ENCODE measurements at places on chromosomes 5 and 9.

DNA sequence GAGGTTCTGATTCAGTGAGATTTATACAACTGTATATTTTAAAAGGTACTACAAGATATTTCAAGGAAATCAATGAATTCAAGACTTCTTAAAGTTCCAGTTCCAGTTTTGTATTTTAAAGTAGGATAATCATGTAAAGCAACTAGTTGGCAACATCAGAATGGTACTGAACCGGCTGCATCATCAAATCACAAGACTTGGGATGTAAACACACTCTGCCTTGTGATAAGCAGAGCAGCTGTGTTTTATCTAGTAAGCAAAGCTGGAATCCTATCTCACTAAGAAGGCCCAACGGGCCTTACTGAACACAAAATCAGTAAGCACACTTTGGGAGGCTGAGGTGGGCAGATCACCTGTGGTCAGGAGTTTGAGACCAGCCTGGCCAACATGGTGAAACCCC lies 327.2 kb upstream of the NREP start:
- no peak for DNase-seq

GRCh38 chr5:16271851-16272250 lies 92.3 kb upstream of the MARCHF11 start:
- no peak for DNase-seq

DNA sequence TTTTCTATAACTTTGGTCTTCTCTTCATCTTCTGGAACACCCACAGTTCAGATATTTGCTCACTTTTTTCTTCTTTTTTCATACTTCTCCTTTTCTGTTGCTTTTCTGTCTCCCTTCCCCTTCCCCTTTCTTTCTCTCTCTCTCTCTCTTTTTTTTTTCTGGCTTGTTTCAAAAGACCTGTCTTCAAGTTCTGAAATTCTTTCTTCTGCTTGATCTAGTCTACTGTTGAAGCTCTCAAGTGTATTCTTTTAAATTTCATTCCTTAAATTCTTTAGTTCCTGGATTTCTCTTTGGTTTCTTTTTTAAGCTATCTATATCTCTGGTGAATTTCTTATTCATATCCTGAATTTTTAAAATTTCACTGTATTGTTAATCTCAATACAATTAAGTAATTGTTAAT lies 11.2 kb downstream of the ALG2 start:
- no peak for DNase-seq

DNA sequence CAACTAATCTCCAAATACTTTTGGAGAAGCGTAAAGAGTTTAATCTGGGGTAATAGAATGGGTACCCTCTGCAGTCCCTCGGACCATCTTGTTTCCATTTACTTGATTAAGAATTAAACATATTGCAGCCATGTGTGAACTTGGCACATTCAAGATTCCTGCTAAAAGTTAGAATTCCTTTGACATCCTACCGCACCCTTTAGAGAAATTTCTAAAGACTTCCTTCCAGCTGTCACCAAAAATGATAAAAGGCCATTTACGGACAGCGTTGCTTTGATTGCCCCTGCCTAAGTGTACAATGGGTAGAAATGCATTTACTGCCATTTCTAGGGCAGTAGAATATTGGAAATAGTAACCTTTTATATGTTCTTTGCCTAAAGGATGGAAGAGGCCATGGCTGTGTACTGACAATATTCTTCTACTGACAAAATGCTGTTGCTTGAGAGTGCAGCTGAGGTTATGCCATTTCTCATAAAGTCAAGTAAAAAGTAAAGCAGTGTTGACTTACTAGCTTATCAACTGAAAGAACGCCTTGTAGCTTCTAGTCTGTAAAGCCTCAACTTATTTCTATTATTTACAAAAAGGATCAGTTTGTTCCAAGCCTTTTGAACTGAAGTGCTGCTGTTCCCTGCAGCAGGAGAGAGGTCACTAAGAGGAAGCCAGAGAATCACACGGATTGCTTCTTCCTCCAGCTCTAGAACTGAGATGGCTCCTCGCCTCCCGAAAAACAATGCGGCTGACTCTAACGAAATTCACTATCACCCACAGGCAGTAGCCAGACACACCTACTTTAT lies 139.8 kb upstream of the BASP1 start:
- no peak for DNase-seq

GRCh38 chr5:143064676-143065075 lies 294.5 kb downstream of the ARHGAP26 start:
- DNase-seq, result no peak

- DNase-seq, result no peak
These were observed 9.1 kb downstream of the NDFIP1 start for GRCh38 chr5:142117579-142118151.

GRCh38 chr5:176743136-176743861 lies 67.1 kb upstream of the UNC5A start:
- DNase-seq, result no peak

- no peak for DNase-seq
These were observed 25.7 kb downstream of the PUM3 start for GRCh38 chr9:2817999-2818803.

GRCh38 chr9:37905131-37905505 lies 1.2 kb upstream of the SLC25A51 start:
- DNase-seq, result no peak

DNA sequence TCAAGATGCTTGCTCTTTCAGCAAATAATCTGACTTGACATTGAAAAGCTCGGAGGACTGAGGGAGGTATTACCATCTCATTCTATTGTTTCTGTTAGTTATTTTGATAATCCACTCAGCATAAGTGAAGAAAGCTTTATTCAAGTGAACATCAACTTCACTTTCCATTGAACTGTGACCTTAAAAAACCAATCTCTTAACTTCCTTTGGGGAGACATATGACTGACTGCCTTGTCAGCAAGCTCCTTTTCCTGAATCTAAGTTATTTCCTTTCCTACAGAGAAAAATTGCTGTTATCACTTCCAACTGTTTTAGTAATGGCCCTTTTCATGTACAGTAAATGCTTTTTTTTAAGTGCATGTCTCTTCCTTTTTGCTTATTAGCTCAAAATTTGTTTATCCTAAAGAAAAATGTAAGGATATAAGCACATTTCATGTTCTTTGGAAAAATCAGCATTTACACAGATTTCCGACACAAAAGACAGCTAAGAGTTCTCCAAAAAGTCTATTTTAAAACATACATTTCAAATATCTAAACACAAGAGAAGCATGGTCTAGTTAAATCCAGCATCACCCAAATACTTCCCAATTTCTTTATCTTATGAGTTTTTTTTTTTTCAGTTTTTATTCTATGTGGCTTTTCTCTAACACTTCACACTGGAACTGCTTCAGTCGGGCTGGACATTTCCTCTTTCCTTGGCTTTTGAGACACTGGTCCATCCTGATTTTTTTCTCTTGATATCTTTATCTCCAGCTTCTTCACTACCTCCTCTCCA lies 117.9 kb upstream of the DAB2 start:
- no peak for DNase-seq

DNA sequence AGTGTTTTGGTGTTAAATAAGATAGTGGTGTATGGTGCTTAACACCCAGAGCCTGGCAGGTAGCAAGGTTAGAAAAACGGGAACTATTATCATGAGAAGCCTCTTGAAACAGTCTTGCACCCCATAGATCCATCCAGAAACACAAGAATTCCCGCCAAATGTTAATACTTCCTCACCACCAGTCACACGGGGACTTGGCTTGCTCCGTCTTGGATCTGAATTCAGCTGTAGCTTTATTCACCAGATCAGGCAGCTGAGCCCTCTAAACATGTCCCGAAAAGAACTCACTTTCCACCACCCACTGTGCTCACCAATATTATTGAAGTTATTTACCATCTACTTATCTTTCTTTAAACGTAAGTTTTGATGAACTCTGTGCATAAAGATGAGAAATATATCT lies 101.6 kb upstream of the PTPN3 start:
- no peak for DNase-seq

- DNase-seq, result no peak
These were observed 12.0 kb upstream of the RXRA start for GRCh38 chr9:134314039-134314949.

DNA sequence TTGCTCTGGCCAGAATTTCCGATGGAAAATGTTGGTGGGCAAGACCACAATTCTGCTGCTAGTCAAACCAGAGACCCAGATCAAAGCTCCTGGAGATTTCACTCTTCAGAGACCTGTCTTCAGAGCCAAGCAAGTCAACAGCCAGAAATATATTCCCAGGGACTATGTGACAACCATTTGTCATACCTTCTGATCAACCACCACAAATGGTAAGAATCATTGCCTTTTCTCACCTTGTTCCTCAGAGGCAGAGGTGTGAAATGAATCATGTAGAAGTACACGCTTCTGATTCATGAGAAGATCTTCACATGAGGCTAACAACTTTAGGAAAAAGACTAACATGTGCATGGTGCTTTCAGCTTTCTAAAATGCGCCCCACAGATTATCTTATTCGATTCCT lies 53.5 kb downstream of the SUSD1 start:
- no peak for DNase-seq

DNA sequence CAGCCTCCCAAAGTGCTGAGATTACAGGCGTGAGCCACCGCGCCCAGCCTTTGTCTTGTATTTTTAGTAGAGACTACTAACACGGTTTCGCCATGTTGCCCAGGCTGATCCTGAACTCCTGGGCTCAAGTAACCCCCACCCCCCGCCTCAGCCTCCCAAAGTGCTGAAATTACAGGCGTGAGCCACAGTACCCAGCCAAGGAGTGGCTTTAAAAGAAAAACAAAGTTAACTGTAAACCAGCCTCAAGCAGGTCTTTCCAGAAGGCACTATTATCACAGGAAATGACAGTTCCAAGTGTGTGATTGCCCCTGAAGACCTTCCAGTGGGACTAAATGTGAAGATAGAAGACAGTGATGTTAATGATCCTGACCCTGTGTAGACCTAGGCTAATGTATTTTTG lies 31.1 kb downstream of the SIL1 start:
- DNase-seq, result no peak

DNA sequence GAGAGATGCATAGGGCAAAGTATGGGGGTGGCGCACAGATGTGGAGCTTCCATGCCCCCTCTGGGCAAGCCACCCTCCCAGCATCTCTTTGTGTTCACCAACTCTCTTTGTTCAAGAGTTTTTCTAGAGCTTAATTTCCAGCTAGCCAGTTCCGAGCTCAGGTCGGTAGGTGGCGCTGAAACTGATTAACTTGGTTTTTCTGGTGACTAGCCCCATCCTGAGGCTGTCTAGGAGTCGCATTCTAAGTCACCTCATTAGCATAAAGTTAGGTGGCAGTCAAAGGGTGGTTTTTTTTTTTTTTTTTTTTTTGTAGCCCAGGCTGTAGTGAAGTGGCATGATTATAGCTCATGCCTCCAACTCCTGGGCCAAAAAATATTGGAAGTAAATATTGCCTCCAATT lies 476.4 kb downstream of the KDM4C start:
- no peak for DNase-seq

DNA sequence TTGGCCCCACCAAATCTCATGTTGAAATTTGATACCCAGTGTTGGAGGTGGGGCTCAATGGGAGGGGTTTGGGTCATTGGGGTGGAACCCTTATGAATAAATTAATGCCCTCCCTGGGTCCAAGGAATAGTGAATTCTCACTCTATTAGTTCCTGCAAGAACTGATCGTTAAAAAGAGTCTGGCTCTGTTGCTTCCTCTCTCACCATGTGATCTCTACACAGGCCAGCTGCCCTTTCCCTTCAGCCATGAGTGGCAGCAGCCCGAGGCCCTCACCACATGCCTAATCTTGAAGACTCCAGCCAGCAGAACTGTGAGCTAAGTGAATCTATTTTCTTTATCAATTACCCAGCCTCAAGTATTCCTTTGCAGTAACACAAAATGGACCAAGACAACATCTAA lies 106.0 kb downstream of the CAAP1 start:
- DNase-seq, result no peak

DNA sequence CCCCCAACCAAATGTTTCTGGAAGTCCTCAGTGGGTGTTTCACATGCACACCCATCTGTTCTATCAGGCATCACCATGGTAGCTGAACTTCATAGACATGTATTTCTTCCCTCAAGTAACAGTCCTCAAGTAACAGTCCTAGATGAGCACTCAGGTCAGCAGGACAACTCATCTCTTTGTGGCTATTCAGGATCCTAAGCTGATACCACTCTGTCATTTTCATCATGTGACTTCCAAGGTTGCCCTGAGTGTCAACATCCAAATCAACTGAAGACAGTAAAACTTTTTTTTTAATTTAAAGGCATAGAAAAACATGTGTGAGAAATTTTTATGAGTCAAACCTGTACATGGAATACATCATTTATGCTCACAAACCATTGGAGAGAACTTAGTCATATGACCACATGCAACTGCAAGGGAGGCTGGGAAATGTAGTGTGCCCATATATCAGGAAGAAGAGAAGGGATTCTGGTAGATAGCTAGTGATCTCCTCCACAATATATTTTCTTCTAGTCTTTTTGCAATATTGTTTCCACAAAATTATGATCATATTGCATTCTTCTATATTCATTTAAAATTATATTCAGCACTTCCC lies 64.2 kb upstream of the FST start:
- DNase-seq, result no peak

DNA sequence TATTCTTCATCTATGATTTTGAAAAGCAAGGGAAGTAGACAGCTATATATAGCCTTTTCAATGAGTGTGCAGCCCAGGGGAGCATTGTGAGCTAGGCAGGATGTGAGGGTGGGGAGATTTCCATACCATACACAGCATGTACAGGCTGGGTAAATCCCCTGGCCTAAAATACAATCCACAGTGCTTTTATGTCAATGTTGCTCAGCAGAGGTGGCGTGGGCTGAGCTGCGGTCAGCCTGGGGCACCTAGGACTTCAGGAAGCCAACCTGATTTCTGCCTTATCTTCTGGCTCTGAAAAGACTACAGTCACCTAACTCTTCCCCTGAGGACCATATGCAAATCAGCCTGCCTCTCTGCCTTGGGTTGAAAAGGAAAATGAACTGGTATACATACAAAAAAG lies 6.3 kb upstream of the GARIN3 start:
- peak; percentile 65 for DNase-seq

DNA sequence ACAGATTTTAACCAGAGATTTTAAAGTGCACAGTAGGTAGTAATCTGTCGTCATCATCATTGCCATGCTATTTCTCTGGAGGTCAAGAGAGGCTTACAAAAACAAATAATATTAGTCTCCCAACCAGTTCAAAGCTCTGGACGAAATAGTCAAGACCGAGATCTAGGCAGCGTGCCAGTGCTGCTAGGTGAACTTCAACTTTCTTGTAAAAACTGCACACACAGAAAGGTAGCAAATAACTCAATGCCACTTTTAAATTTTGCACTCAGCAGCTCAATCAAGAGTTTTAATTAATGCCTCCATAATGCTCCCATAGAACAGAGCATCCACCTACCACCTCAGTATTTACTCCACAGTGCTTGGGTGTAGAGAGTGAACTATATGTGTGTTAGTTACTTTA lies 656.8 kb downstream of the IRX1 start:
- DNase-seq, result no peak

DNA sequence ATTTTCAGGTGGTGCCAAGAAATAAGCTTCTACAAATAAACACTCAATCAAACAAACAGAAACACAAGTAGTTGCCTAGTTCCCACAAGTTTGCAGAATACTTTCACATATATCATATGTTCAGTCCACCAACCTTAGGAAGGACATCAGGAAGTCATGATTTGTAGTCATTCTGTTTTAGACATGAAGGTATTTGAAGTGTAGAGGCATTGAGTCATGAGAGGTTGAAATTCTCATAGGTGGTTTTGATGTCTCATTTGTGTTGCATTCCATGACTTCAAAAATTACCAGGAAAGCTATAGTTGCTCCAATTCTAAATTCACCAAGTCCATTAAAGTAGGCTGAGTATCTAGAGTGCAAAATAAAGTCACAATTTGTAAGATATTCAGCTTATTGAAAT lies 159.0 kb downstream of the KCTD16 start:
- no peak for DNase-seq

- no peak for DNase-seq
These were observed 69.5 kb downstream of the GRIA1 start for GRCh38 chr5:153559926-153560325.

All from stimulated activated CD4-positive, alpha-beta T cell treated with anti-CD3 and anti-CD28 coated beads, TNF-alpha, amount 100 ng/mL, for 1 hour (primary cell).